Natural killer cell (primary cell): ENCODE measurements at places on chromosomes 4 and X.

DNA sequence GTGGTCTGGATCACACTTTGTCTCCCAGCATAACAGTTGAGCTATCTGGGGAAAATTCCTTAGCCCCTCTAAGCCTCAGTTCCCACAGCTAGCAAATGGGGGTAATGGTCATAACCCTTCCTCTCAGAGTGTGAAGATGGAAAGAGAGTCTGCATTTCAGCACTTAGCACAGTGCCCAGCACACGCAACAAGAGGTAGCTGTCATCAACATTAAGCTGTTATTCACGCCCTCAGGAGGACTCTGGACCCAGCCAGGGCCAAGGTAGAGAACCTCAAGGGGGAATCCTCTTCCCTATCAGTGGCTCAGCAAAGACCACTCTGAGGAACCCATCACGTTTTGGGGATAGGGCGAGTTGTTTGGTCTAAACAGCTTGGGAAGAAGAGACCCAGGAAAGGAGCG lies 258.6 kb downstream of the FBXW7 start:
- H3K4me3 ChIP-seq: no peak overlapping the region

- DNase-seq: peak; percentile 59
- H3K27ac ChIP-seq: no peak overlapping the region
- no peaks in the 10 kb centered on the region for H3K4me1 ChIP-seq
- no peak overlapping the region for H3K4me3 ChIP-seq
- no peaks in the 10 kb centered on the region for H3K27me3 ChIP-seq
- no peaks in the 10 kb centered on the region for H3K36me3 ChIP-seq
Measured at GRCh38 chrX:131677655-131678628, 134.1 kb downstream of the OR13H1 start.

GRCh38 chr4:77336411-77337142 lies 179.6 kb downstream of the CCNG2 start:
- H3K4me3 ChIP-seq: no peak overlapping the region
- H3K36me3 ChIP-seq: no peaks in the 10 kb centered on the region
- no peaks in the 10 kb centered on the region for H3K27me3 ChIP-seq
- H3K4me1 ChIP-seq: no peaks in the 10 kb centered on the region

DNA sequence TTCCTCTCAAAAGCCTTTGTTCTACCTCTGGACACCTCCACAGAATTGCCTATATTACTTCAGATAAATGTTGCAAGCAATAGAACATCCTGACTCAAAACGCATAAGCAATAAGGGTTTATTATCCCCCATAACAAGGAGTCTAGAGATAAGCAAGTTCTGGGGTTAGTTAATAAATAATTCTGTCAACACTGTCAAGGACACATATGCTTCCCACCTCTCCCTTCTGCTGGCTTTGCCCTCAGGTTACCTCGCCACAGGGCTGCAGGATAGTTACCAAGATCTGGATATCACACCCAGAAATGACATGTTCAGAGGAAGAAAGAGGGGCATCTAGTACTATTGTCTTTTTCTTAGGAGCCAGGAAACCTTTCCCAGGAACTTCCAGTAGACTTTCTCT lies 14.0 kb upstream of the DUSP21 start:
- no peaks in the 10 kb centered on the region for H3K36me3 ChIP-seq
- H3K4me3 ChIP-seq: no peak overlapping the region
- no peaks in the 10 kb centered on the region for H3K27me3 ChIP-seq

DNA sequence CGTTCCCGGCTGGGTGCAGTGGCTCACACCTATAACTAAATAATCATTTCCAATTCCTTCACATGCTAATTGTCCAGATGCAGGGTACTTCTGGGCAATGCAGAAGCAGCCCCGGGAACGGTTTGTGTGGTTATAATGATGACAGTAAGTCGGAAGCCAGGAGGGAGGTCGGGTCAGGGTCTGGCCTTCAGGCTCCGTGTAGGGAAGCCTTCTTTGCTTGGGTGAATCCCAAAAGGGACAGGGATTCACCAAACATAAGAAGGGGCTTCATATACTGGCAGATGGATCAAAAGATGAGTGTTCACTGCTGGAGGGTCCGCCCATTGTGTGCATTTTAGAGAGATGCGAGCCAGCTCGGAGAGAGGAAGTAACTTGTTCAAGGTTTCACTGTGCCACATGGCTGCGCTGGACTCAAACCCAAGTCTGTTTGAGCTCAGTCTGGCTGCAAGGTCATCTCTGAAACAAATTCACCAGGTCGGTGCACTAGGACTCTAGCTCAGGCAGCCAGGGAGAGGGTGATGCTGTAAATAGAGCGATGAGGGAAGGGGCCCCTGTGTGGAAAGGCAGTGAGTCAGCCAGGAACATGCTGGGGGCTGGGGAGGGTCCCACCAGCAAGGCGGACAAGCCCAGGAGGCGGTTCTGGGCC lies 4.8 kb upstream of the KIAA0232 start:
- no peaks in the 10 kb centered on the region for H3K27me3 ChIP-seq
- DNase-seq: peak; percentile 19
- peaks cover 24% of the 10 kb centered on the region for H3K4me1 ChIP-seq
- no peak overlapping the region for H3K4me3 ChIP-seq
- H3K36me3 ChIP-seq: no peaks in the 10 kb centered on the region

- peak; percentile 41 for DNase-seq
- H3K27ac ChIP-seq: peak overlapping the region; percentile 84
- H3K36me3 ChIP-seq: peaks cover 17% of the 10 kb centered on the region
- H3K27me3 ChIP-seq: no peaks in the 10 kb centered on the region
- H3K4me1 ChIP-seq: peaks cover 86% of the 10 kb centered on the region
Measured at GRCh38 chr4:2813446-2814405, 20.8 kb downstream of the SH3BP2 start.

DNA sequence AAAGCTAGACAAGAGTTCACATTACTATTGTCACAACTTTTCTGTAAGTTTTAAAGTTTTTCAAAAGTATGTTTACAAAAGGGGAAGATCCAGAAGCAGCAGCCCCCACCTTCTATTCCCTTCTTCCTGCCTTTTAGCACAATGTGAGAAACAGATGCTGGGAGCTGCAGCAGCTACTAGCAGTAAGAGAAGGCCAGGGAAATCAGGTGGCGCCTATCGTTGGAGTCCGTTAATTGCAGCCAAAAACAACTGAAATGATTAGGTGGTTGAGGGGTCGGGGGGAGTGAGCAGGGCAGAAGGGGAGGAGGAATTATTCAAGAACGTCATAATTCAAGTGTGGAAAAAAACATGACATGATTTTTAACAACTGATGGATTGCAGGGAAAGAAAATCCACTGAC lies 27.4 kb downstream of the FRYL start:
- H3K4me3 ChIP-seq: no peak overlapping the region
- no peaks in the 10 kb centered on the region for H3K27me3 ChIP-seq
- H3K4me1 ChIP-seq: no peaks in the 10 kb centered on the region
- DNase-seq: no peak

DNA sequence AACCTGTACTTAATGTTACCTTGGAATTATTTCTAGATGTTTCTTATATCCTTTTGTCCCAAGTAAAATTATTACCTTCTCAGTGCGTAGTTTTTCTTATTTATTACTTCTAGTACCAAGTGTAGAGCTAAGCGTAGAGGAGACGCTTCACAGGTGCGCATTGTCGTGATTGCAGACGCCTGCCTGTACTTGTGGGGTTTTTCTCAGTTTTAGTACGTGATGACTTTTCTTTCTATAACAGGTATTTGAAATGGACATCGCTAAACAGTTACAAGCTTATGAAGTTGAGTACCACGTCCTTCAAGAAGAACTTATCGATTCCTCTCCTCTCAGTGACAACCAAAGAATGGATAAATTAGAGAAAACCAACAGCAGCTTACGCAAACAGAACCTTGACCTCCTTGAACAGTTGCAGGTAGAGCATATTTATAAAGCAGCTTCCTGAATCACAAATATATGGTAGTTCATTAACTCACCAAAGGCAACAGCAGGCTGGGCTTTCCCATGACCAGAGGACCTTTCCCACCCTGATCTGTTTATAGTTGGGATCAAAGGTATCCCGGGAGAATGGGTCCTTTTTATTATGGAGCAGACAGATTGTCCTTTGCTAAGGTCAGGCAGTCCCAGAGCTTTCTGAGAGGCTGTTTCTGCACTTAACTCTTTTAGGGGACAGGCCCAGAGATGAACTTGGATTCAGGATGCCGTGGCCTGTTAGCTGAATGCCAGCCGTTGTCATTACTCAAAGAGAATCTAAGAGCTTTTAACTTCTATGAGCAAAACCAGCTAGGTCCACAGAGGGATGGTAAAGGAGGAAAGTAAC lies 172.9 kb downstream of the PTTG2 start:
- H3K27ac ChIP-seq: no peak overlapping the region
- H3K36me3 ChIP-seq: peaks cover 24% of the 10 kb centered on the region
- H3K4me1 ChIP-seq: peaks cover 50% of the 10 kb centered on the region
- DNase-seq: no peak

DNA sequence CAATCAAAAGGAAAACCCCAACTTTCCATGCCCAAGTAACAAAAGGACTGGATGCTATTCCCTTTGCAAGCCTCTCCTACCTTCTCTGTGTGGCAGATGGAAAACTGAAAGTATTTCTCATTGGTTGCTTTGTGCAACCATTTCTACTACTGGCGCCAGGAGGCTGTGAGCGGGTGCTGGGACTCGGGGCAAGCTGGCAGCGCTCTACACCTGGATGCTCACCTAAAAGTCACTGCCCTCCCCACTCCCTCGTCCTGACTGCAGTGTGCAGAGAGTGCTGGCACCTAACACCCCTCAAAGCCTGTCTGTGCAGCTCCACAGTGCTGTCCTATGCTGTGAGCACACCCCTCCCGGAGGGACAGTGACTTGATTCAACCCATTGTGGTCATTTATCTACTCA lies 54.2 kb upstream of the STS start:
- no peaks in the 10 kb centered on the region for H3K4me1 ChIP-seq
- no peak overlapping the region for H3K27ac ChIP-seq

GRCh38 chr4:5127556-5127955 lies 76.3 kb downstream of the STK32B start:
- H3K36me3 ChIP-seq: no peaks in the 10 kb centered on the region
- no peak for DNase-seq
- no peak overlapping the region for H3K27ac ChIP-seq
- H3K27me3 ChIP-seq: no peaks in the 10 kb centered on the region
- H3K4me1 ChIP-seq: no peaks in the 10 kb centered on the region

GRCh38 chr4:182090186-182090585 lies 153.0 kb upstream of the TENM3 start:
- H3K4me1 ChIP-seq: no peaks in the 10 kb centered on the region
- no peak overlapping the region for H3K27ac ChIP-seq
- H3K4me3 ChIP-seq: no peak overlapping the region
- DNase-seq: no peak
- H3K27me3 ChIP-seq: no peaks in the 10 kb centered on the region

DNA sequence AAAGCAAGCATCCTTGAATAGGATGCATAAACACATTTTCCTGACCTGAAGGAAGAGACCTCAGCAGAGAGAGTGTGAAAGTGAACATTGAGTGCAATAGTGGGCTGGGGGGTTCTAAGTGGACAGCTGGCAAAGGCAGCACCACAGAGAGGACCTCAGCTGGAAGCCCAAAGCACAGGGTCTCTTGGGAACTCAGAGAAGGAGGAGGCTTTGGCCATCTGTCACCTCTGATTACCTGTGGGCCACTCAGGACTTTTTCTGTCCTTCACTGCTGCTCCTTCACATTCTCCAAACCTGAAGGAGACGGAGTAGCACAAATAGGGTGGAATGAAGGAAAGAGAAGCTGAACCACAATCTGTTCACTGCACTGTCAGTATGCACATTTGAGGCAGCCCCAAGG lies 37.9 kb upstream of the FAT4 start:
- no peaks in the 10 kb centered on the region for H3K36me3 ChIP-seq
- H3K27ac ChIP-seq: no peak overlapping the region
- no peak for DNase-seq
- no peaks in the 10 kb centered on the region for H3K27me3 ChIP-seq

DNA sequence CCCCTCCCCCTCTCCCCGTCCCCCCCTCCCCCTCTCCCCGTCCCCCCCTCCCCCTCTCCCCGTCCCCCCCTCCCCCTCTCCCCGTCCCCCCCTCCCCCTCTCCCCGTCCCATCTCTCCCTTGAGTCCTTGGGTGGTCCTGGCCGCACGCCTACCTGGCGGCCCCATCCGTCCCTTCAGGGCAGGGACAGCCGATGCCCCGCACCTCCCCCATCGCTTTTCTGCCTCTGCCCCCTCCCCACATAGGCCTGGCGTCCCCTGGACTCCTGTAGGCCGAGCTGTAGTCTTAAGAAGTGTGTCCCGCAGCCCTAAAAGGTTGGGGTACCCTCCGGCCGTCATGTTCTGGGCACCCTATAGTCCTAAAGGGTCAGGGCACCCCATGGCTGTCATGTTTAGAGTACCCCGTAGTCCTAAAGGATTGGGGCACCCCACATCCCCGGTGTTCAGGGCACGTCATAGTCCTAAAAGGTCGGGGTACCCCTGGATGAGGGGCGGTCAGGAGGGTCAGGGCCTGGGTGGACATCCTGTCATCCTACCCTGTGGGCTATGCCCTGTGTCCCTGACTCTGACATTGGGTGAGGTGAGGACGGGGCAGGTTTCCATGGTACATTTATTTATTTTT lies 10.8 kb upstream of the GTPBP6 start:
- peaks cover 14% of the 10 kb centered on the region for H3K27me3 ChIP-seq
- no peak for DNase-seq
- H3K4me3 ChIP-seq: no peak overlapping the region
- H3K36me3 ChIP-seq: peaks cover 3% of the 10 kb centered on the region
- peaks cover 19% of the 10 kb centered on the region for H3K4me1 ChIP-seq
